ENCODE measurements at places on chromosomes 1 and 21.

DNA sequence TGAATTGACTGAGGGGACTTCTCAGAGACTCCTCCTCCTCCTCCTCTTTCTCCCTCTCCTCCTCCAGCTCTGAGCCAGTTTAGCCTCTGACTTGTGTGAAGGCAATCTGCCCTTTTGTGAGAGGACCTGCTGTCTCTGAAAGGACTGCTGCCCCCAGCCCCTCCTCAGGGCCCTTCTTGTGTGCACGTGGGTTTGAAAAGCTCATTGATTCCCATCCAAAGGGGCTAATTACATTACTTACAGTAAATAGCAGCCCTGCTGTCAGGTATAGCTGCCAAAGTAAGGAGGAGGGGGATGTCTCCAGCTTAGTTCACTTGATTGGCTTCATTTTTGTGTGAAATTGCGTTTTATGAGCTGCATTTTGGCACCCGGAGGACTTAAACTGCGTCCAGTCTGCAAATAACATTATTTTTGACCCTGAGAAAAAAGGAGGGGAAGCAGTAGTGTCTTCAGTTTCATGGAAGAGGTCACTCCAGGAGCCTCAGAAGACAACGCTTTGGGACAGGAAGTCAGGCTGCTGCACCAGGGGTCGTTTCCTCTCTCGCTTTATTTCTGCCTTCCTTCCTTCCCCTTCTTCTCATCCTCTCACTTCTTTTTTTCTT lies 1.8 kb upstream of the LHX9 start:
- no peak for DNase-seq

DNA sequence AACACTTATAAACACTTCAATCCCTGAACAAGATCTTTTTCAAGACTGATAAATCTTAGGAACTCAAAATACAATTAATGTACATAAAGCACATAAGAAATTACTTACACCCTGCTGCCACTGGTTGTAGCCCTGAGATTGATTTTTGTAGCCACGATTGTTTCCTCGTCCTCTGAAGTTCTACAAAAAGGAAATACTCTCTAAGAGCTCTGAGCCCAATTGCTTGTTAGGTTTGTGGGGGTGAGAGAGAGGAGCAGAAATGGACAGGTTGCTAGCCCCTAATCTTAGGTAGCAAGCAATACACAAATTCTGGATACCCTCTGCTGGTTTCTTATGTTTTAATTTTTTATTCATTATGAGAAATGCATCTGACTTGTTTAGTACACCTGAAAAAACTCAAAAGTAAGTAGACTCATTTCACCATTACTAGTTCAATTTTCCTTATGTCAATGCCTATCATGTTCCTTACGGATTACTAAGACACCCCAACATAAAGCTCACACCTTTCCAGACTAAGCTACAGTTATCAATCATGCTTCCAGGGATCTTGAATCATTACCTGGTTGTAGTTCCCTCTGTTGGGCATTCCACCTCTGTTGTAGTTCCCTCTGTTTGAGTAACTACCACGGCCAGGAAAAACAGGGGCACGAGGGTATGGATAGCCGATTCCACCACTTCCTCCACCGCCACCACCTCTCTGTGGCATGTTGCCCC lies 9.3 kb downstream of the HNRNPU start:
- no peak for DNase-seq

- no peak for DNase-seq
Measured at GRCh38 chr1:224521904-224522734, 87.5 kb upstream of the WDR26 start.

DNA sequence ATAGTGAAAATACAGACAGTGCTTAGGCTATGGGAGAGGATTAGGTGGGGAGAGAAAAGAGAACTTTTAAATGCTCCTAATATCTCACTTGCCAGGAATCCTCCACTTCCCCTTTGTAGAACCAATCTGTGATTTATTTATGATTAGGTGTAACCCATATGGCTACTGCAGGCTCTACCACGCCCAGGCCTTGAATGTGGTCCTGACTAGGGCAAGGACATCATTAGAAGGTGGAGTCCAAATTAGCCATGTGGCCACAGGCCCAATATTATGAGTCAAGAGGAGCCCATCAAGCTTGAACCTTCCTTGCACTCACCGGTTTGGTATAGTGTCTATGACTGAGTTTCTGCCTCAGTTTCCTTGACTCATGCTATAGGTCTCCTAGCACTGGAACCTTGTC lies 141.4 kb downstream of the HMGB4 start:
- no peak for DNase-seq

GRCh38 chr1:186683652-186684410 lies 3.6 kb upstream of the PTGS2 start:
- DNase-seq, result no peak

Data from DMS79 (cell line).